ENCODE measurements at places on chromosomes 12 and 14.

GRCh38 chr14:92735344-92735743 lies 13.1 kb downstream of the LGMN start:
- DNase-seq, result no peak

GRCh38 chr14:75860561-75861160 lies 121.1 kb downstream of the TGFB3 start:
- DNase-seq, result no peak

DNA sequence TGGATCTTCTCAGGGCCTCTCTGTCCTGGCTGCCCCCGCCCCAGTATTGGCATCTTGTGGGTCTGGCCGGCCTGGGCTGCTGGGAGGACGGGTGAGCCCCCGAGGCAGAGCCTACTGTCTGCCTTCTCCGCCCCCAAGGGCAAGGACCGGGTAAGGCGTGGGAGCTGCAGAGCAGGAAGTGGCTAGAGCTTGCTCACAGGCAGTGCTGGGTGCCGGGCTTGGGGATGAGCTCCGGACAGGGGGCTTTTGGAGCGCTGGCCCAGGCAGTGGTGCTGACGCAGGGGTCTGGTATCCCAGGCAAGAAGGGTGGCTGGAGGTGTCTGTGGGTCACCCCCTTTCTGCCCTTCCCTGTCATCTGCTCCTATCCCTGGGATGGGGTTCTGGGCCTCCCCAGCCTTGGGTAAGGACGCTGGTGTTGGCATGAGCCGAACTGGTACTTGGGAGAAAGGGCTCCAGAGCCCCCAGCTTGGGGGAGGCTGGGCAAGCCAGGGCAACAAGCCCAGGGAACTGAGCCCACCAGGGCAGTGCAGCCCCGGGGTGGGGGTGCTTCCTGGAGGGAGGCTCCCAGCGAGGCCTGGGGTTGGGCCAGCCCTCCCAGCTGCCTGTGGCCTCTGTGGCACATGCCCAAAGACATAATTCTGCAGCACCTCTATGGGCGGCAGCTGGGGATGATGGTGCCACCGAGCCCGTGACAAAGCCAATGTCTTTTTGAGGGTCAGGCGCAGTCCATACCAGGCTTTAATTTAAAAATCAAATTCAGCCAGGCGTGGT lies 126.3 kb downstream of the KIF26A start:
- DNase-seq, result no peak

DNA sequence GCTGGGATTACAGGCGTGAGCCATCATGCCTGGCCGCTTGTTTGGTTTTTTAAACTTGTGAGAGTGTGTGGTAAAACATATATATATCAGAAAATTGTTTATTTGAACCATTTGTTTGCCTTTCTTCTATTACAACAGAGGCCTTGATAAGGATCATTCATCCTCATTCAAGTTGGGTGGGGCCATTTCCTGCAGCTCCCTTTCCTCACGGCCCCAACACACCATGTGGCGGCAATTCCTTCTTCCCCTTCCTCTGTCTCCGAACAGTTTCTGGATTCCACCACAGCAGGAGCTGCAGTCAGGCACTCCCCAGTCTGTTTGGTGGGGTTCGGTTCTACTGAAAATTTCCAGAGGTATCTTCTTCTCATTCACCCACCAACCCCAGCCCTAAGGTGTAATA lies 42.0 kb upstream of the RASSF3 start:
- DNase-seq, result no peak

DNA sequence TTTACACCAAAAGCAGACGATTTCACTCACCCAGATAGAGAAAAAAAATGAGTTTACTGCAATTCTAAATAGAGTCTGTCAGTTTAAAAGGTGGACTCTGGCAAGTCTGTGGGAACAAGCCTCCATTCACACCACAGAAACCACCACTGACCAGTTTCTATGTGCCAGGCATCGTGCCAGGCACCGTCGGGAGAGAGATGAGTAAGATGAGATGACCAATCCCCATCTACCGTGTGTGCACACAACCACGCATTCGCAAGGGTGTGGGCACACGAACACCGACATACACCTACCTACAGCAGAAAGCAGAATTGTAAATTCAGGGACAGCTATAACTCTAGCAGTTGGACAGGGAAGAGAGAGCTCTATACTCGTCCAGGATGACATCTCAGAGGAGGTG lies 58.3 kb downstream of the PRIMA1 start:
- no peak for DNase-seq

DNA sequence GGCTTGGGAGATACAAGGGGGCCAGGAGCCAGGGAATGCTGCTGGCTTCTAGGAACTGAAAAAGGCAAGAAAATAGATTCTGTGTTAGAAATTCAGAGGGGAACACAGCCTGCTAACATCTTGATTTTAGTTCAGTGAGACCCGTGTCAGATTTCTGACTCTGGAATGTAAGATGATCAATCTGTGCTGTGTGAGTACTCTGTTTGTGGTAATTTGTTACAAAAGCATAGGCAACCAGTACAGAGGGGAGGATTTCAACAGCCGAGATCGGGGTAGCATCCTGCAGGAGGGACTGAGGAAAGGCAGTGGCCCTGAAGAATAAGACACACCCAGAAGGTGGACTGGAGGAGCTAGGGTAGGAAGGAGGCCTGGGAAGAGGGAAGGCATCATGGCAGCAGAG lies 410.0 kb upstream of the CCDC196 start:
- DNase-seq, result no peak

DNA sequence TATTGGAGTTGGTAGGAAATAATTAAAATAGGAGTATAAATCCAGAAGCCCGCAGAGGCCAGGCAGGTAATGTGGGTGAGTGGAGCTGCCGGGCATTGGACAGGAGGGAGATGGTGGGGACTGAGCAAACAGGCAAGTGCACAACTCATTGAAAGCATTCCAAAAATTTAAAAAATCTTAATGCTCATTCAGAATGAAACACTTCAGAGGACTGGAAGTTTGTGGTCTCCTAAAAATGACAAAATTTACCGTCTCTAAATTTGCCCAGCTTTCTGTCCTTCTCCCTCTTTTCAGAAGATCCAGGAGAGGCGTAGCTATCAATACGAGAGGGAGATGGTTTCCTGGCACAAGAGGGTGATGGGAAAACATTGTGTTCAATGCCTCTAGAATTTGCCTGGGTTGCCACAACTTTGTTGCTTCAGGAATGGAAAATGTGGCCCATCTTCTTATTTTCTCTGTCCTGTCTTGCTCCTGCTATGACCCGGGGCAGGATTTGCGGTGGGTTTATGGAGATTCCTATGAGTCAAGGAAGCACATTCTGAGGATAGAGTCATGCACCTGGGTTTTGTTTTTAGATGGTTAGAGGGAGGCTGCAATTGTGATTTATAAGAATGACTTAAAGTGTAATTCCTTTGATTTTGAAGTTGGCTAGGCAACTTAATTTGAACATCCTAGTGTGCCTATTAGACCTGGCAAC lies 72.2 kb downstream of the BORCS5 start:
- DNase-seq, result no peak

DNA sequence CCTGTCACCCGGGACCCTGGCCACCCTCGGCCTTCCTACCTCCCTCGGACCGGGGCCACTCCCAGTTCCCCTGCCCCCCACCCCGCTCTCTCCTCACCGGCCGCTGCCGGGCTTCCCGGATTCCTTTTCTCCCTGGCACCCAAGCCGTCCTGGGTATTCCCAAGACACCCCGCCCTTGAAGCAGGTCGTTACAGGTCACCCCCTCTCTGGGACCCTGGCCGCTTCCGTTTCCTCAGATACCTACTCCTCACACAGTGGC lies 493 bp downstream of the NUMB start:
- no peak for DNase-seq

GRCh38 chr12:92701441-92701840 lies 1.3 kb upstream of the PLEKHG7 start:
- no peak for DNase-seq

DNA sequence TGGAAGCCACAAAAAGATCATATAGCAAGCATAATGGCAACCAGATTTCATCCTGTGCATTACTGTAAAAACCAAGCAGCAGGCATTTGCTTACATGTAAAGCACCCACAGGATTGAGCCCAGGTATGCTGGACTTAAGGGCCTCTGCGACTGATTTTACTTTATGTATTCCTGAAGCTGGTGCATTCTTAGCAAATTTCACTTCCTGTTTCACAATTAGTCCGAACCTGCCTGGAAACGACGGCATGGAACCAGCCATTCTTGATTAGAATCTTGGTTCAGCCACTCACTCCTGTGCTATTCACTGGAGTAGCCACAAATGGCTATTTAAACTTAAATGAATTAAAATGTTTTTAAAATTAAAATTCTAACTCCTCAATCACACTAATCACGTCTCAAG lies 239.2 kb downstream of the NUAK1 start:
- no peak for DNase-seq

GRCh38 chr12:56288705-56289387 lies 11.3 kb downstream of the CS start:
- DNase-seq, result no peak

GRCh38 chr12:117718141-117718540 lies 250.6 kb downstream of the KSR2 start:
- DNase-seq, result no peak

- DNase-seq, result peak; percentile 67
Measured at GRCh38 chr14:71933001-71933587, 865 bp downstream of the RGS6 start.

- no peak for DNase-seq
Measured at GRCh38 chr12:125467363-125467762, 402.1 kb downstream of the AACS start.

GRCh38 chr12:10307630-10308029 lies at the start of gene KLRD1:
TSS of gene KLRD1 (plus strand) at chr12:10307870. CDS start at chr12:10308078, 208 bp downstream.
- no peak for DNase-seq

DNA sequence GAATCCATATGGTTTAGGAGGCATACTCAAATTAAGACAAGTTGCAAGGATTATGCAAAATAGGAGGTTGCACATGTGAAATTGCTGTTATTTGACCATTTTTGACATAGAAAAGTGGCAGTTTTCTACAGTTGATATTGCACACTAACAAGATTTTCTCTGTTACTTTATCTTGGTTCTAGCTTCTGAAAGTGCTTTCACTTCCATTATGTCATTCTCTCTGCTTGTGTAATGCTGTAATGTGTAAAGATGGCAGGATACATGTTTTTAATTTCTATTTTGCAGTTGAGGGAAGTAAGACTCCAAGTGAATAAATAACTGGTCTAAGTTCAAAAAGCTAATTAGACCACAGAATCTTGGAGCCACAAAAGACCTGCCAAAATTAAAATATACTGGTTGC lies 60.6 kb downstream of the MYRFL start:
- DNase-seq, result no peak

- DNase-seq, result no peak
Measured at GRCh38 chr14:23067847-23068788, 10.8 kb upstream of the CDH24 start.

DNA sequence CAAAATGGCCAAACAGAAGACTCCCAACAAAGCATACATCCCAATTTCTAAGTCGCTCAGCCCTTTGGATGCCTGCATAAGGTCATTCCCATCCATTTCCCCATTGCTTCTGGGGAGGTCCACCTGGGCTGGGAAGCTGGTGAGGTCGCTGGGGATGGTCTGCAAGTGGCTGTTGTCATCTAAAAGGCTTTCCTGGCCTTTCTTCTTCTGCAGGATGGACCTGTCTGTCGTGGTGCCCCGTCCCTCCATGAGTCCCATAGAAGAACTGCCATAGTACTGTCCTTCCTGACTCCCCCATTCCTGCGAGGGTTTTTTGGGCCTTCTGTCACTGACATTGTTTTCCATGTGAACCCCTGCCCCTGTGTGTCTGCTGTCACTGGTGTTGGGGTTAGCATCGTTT lies 221.1 kb downstream of the GLT1D1 start:
- no peak for DNase-seq

DNA sequence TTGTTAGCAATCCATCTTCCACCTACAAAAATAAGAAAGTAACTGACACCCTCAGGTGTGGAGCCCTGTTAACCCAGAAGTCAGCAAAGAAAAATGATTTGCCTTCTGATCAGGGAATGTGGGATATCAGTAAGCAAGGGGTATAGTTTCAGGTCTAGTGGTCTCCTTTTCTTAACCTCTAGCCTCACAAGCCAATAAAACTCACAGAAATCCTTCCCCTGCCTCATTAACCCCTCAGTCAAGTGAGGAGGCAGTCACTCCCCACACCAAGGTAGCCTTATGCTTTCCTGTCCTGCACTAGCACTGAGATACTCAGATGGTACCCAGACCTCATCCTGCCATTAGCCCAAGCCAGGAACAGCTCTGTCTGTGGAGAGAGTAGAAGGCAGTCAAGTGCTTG lies 103.4 kb upstream of the VASH1 start:
- no peak for DNase-seq

DNA sequence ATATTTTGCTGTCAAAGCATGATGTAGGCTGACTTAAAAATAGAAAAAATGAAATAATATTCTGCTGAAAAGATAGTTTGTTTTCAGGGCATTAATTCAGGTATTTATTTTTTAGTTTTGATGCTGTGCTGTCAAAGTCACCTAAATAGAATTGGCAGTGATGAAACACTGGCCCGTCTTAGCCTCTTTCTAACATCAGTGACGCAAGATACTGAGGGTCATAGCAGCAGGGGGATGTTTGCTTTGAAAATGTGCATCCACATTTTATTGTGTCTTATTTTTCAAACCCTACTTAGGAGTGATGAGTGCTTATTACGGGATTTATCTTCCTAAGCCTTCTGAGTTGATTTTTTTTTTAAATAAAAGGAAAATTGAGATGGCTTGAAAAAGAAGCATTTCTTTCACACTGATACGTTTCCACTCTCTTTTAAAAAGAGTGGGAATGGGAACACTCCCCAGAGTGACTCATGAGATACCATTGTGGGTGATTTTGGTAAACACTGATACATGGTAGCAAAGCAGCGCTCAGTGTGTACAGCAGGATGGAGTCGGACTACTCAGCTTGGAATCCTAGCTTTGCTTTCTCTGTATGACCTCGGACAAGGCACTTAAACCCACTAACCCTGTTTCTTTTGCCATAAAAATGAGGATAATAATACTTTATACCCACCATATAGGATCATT lies 290.8 kb downstream of the ERC1 start:
- no peak for DNase-seq

DNA sequence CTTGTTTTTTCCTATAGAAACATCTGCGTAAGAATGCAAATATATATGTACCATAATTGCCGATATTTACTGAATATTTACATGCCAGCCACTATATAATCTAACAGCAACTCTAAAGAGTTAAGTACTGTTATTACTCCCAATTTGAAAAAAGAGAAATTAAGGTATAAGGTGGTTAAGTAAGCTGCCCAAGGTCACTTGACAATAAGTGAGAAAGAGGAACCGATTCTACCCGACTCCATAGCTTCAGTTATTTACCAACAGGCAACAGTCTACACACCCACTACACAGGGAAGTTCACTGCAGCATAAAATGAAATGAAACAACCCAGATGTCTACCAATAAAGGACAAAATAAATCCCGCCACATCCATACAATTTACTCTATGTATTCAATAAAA lies 1.1 kb downstream of the MIS18BP1 start:
- no peak for DNase-seq

DNA sequence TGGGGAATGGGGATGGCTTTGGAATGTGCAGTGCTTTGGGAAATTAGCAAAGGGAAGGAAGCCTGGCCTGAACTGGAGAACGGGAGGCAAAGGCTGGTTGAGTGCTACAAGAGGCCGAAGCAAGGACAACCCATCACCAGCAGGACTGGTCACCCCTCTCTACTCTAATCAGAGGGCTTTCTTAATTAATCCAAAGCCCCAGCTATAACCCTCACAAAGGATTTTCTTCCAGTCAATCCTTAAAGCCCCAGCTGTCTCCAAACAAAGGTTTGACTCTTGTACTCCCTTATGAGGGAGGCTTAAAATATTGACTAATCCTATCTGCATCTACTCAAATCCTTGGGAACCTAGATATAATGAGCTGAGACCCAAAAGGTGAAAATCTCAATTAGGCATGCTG lies 256.3 kb downstream of the NTF3 start:
- no peak for DNase-seq
